ENCODE measurements at places on chromosomes 13 and 19. TPM values are rescaled to one million over a fixed set of nuclear protein-coding genes. Genes with fewer than 3 reads are reported as not detected.

The CALR3 gene
- total RNA-seq = 0.44 TPM

DNA sequence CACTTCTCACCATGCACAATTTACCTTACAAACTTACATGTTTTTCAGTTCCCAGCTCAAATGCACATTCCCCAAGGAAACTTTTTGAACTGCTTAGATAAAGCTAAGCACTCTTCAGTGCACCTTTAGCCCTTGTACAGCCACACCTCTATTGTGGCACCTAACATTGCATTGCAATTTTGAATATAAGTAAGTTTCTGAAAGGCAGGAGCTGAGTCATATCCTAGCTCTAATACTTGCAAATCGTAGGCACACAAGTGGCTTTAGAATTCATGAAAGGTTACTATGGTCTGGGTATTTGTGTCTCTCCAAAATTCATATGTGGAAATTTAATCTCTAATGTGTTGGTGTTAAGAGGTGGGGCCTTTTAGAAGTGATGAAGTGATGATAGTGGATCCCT lies 4.9 kb upstream of the ESD start:
- no peaks in the 10 kb centered on the region for H3K36me3 ChIP-seq
- H3K27ac ChIP-seq = no peak overlapping the region
- H3K4me1 ChIP-seq = peaks cover 6% of the 10 kb centered on the region
- no peak overlapping the region for H3K4me3 ChIP-seq
- H3K27me3 ChIP-seq = no peaks in the 10 kb centered on the region

The SLC17A7 gene
- total RNA-seq = 0.29 TPM

The ZSCAN4 gene
- not detected for total RNA-seq

GRCh38 chr19:8811315-8812172 lies 20.6 kb downstream of the ZNF558 start:
- DNase-seq = no peak
- H3K36me3 ChIP-seq = peaks cover 12% of the 10 kb centered on the region
- H3K27ac ChIP-seq = no peak overlapping the region
- H3K4me1 ChIP-seq = no peaks in the 10 kb centered on the region

The MBOAT7 gene
- total RNA-seq = 34.8 TPM

DNA sequence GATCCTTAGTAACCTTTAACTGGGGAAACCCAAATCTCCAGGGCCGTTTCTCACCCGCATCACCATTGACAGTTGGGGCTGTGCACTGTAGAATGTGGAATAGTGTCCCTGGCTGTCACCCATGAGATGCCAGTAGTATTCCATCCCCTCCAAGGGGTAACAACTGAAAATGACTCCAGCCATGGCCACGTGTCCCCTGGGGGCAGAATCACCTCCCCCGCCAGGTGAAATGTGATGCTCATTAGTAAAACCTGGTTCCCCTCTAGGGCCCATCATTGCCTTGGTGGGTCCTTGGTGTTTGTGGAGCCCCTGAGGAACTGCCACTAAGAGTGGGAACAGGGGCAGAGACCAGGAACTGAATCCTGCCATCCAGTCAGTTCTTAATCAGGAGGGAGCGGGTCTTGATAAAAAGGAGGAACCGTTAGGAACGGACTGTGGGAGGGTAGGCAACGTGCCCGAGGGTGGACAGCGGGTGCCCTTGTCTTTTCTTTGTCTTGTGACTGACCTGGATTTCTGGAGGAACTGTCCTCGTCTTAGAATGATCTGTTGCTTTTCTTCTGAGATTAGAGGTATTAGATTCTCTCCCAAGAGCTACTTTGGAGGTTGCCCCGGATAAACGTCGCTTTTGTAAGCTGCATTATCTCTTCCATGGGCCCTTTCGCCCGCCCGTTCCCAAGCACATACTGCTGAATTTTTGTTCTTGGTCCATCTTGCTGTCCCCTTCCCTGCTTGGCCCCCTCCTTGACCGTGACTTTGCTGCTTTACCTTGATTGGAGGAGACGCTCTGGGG lies 3.5 kb downstream of the MYO9B start:
- DNase-seq = no peak
- H3K27me3 ChIP-seq = no peaks in the 10 kb centered on the region
- peak overlapping the region; percentile 39 for H3K4me3 ChIP-seq
- H3K27ac ChIP-seq = peak overlapping the region; percentile 47

DNA sequence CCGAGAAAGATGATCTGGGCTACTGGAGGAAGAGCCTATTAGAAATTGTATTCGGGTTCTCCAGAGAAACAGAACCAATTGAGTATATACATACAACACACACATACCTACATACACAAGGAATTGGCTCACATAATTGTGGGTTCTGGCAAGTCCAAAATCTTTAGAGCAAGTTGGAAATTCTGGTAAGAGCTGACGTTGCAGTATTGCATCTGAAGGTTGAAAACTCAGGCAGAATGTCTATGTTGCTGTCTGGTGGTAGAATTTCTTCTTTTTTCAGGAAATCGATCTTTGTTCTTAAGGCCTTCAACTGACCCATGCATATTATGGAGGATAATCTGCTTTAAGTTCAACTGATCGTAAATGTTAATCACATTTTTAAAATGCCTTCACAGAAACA lies 15.5 kb upstream of the OLFM4 start:
- no peak overlapping the region for H3K4me3 ChIP-seq
- no peaks in the 10 kb centered on the region for H3K36me3 ChIP-seq
- H3K4me1 ChIP-seq = no peaks in the 10 kb centered on the region
- DNase-seq = no peak
- H3K27ac ChIP-seq = no peak overlapping the region

The LILRA6 gene
- not detected for total RNA-seq

DNA sequence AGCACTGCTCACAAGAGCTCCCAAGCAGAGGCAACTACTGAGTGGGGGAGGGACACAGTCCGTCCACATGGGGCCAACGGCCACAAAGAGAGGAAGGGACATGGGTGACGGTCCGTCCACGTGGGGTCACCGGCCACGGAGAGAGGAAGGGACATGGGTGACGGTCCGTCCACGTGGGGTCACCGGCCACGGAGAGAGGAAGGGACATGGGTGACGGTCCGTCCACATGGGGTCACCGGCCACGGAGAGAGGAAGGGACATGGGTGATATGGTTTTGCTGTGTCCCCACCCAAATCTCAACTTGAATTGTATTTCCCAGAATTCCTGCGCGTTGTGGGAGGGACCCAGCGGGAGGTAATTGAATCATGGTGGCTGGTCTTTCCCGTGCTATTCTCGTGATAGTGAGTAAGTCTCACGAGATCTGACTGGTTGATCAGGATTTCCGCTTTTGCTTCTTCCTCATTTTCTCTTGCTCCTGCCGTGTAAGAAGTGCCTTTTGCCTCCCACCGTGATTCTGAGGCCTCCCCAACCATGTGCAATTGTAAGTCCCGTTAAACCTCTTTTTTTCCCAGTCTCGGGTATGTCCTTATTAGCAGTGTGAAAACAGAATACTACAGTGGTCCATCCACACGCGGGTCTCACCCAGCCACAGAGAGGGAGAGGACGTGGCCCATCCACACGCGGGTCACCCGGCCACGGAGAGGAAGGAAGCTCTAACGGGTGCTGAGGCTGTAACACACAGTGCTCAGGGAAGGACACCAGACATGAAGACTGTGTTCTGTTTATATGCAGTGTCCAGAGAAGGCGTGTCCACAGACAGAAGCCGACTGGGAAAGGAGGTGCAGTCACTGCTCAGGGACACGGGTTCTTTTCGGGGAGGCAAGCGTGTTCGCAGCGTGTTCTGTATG lies 48.5 kb downstream of the GAS6 start:
- peak; percentile 79 for DNase-seq
- peak overlapping the region; percentile 75 for H3K4me3 ChIP-seq
- H3K27me3 ChIP-seq = no peaks in the 10 kb centered on the region
- H3K4me1 ChIP-seq = peaks cover 11% of the 10 kb centered on the region
- H3K36me3 ChIP-seq = peaks cover 3% of the 10 kb centered on the region

The FCHO1 gene
- 162 TPM for total RNA-seq
